ENCODE measurements at places on chromosomes 2 and 18.

- DNase-seq = no peak
Observed at GRCh38 chr2:188663301-188663700, 310.9 kb upstream of the COL3A1 start.

GRCh38 chr2:12343141-12343540 is 373.6 kb upstream of the TRIB2 start:
- DNase-seq = no peak

GRCh38 chr2:209456489-209456888 is 32.6 kb downstream of the MAP2 start:
- DNase-seq = no peak

DNA sequence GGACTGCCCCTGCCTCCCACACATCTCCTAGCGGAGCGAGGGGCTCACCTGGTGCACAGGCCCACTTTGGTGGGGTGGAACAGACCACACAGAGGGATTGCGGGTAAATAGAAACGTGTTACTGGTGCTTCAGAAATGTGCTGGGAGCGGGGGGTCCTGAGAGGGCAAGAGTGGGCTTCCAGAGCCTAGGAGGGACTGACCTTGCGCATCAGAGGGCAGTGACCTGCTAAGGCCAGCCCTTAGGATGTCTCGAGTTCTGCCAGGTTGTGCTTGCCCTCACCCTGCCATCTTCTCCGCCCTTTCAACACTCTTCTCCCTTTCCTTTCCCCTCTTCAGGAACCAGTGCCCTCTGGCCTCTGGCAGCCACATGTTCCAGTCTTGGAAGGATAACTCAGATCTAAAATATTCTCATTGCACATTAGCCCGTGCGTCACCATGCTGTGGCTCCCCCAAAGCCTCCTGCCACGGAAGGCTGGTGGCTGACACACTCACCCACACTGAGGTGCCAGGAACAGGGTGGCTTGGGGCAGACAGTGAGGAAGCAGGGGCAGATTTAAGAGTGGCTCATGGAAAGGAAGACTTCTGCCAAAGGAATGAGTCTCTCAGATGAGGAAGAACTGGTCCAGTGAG is 89.6 kb downstream of the MCFD2 start:
- DNase-seq = peak; percentile 62

- DNase-seq = no peak
Observed at GRCh38 chr2:190834890-190835208, 45.8 kb upstream of the GLS start.

GRCh38 chr18:46399303-46399702 is 257.7 kb downstream of the LOXHD1 start:
- DNase-seq = no peak

GRCh38 chr18:27185025-27185763 is at the start of gene CHST9:
TSS of gene CHST9 (minus strand) at chr18:27185308. CDS start at chr18:27142809, 42,499 bp downstream.
- no peak for DNase-seq

GRCh38 chr2:108626995-108627394 is 92.3 kb upstream of the RANBP2 start:
- no peak for DNase-seq

DNA sequence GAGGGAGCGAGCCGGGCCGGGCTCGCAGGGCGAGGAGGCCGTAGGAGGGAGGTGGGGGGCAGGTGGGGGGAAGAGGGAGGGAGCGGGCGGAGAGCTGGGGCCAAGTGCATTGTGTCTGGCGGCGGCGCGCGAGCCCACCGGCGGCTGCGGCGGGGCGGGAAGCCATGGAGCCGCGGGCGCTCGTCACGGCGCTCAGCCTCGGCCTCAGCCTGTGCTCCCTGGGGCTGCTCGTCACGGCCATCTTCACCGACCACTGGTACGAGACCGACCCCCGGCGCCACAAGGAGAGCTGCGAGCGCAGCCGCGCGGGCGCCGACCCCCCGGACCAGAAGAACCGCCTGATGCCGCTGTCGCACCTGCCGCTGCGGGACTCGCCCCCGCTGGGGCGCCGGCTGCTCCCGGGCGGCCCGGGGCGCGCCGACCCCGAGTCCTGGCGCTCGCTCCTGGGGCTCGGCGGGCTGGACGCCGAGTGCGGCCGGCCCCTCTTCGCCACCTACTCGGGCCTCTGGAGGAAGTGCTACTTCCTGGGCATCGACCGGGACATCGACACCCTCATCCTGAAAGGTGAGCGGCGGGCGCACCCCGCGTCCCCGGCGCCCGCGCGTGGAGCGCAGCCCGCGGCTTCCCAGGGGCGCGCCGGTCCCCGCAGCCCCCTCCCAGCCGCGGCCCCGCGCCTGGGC is at the start of gene TMEM178A:
TMEM178A (plus strand) TSS at position 107 of the 680 bp plus-strand sequence; CDS start at position 165, 58 bp downstream.
- no peak for DNase-seq

DNA sequence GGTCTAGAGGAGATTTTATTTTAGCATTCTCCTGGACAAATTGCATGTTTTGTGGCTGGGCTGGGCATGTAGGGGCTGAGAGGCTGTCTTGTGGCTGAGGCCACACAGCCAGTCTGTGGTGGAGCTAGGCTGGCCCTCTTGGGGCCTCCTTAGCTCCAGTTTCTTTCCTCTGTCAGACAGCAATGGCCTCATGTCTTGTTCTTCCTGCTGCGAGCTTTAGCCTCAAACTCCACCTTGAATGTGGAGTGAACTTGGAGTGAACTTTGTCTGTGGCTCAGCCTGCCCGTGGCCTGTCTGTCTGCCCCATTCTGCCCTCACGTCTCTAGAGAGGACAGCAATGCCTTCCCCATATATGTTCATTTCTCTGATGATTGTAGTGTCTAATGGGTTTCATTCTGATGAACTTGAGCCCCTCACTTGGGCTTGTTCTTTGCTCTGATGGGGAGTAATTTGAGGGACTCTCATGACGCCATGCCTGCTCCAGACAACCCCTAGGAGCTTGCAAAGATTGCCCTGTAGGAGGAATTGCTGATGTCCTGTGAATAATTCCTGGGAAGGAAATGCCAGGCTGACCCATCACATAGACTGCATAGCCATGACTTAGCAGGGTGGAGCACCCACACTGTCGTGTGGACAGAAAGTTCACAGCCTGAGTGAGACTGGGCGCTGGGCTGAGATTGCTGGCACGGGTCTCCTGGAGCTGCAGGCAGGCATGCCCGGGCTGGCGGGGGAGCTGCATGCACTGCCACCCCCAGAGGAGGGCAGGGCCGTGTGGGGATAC is 42.6 kb downstream of the ASAP2 start:
- peak; percentile 59 for DNase-seq

- no peak for DNase-seq
Observed at GRCh38 chr2:23587341-23587880, 202.4 kb downstream of the KLHL29 start.

DNA sequence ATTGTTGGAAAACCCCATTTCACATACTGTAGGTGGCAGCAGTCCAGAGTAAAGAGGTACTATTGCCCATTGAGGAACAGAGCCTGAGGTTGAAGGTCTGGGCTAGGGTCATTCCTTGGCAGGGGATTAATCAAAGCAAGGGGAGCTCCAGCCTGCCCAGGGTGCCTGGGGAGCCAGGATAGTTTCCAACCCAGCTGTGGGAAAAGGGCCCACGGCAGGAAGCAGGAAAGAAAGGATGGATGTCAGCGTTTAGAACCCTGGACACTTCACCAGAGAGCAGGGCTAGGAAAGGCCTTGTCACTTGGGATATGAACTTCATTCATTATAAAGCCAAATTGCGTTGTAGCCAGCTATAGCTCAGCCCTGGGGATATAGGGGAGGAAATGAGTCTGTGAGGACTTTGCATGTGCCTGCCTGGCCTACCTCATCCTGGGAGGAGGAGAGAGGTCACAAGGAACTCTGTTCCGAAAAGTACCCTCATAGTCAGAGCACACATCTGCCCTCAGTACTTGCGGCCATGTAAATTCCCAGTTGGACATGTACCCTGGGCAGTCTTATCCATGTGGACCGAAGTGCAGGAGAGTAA is 140.2 kb upstream of the COPS8 start:
- DNase-seq = no peak

Data from cardiac fibroblast (primary cell).